ENCODE measurements at places on chromosomes 1 and 21. TPM values are rescaled to one million over a fixed set of nuclear protein-coding genes. Genes with fewer than 3 reads are reported as not detected.
A peak's percentile ranks its signal among the peaks of the same experiment; 100 is the strongest.

- DNase-seq: no peak
Observed at GRCh38 chr1:159882527-159882862, 17.5 kb downstream of the CFAP45 start.

The CYP4X1 gene
- 4.9 TPM for total RNA-seq

DNA sequence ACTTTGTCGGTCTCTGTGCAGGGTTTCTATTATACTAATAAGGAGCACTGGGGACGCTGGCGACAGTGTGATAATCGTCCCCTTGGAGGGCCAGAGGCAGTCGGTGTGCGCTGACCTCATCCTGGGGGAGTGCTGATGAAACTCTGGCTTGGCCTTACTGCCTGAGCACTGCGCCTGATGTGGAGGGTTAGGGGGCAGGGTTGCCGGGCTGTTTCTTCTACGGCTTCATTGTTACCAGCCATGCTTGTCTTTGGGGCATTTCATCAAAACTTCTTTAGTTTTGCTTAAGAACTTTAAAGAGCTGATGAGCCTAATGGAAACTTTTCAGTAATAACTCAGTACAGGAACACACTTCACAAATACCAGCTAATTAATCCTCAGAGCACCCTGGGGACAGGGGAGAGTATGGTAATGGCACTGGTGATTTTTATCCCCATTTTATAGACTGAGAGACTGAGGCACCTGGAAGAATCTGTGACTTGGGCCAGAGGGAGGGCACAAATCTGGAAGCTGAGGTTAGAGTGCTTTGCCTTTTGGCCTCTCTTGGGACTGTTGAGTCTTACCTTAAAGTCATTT is 81.8 kb downstream of the PEX14 start:
- DNase-seq: no peak

DNA sequence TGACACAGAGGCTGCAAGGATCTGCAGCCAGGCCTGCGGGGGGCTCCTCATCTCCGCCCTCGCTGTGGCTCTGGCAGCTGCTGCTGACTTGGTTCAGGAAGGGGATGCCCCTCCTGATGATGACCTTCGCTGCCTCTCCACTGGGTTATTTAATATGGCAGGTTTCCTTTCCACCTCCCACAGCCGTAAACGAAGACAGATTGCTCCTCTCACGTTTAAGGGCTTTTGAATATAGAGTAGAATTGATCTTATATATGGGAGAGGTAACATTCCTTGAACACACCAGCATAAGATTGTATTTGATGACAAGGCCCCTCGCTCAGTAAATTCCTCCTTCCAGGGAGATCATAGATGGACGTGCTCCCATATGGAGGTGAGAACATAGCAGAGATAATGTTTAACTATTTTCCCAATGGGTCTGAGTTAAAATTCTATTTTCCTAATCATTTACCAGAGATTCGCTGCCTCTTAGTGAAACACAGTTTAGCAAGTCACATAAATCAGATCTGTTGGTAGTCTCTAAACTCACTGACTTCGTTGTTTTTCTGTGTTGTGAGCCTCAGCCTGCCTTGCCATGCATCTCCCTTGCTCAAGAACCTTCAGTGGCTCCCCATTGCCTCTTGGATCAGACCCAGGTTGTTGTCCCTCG is 88.5 kb upstream of the AJAP1 start:
- DNase-seq: no peak

GRCh38 chr1:38577385-38577784 is 282.2 kb downstream of the RRAGC start:
- DNase-seq: peak; percentile 35

- no peak for DNase-seq
Observed at GRCh38 chr1:64114012-64114525, 89.4 kb upstream of the UBE2U start.

DNA sequence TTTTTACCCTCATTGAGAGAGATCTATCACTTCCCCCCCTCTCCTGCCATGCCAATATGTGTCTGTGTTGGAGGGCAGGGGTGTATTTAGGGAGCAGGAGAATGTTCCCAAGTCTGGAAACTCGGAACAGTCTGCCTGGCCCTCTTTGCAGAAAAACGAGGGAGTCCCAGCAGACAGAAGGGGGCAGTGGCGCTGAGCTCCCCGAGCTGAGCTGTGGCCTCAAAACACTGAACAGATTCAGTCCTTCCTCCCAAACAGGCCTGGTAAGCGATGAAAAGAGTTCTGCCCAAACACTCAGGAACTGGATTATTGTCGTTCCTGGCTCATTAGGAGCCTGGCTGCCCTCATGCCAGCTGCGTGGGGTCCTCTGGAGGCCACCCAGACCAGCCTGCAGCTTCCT is 981 bp downstream of the CLDN14 start:
- DNase-seq: no peak

GRCh38 chr1:62373221-62373620 is 54.0 kb upstream of the KANK4 start:
- DNase-seq: no peak

GRCh38 chr1:100036718-100037655 is 67.2 kb downstream of the SLC35A3 start:
- no peak for DNase-seq

DNA sequence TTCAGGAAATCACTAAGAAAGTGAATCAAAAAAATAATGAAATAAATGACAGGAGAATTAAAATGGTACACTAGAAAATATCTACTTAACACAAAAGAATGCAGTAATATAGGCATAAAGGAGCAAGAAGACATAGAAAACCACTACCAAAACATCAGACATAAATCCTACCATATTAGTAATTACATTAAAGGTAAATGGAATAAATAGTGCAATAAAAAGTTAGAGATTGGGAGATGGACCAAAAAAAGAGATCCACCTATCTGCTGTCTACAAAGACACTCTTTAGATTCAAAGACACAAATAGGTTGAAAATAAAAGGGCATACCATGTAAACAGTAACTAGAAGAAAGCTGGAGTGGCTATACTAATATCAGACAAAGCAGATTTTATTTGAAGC is 167.0 kb upstream of the SAMSN1 start:
- DNase-seq: no peak

The NTMT2 gene
- total RNA-seq: not detected

- peak; percentile 73 for DNase-seq
Observed at GRCh38 chr1:95002164-95002539, 70.6 kb downstream of the ALG14 start.

DNA sequence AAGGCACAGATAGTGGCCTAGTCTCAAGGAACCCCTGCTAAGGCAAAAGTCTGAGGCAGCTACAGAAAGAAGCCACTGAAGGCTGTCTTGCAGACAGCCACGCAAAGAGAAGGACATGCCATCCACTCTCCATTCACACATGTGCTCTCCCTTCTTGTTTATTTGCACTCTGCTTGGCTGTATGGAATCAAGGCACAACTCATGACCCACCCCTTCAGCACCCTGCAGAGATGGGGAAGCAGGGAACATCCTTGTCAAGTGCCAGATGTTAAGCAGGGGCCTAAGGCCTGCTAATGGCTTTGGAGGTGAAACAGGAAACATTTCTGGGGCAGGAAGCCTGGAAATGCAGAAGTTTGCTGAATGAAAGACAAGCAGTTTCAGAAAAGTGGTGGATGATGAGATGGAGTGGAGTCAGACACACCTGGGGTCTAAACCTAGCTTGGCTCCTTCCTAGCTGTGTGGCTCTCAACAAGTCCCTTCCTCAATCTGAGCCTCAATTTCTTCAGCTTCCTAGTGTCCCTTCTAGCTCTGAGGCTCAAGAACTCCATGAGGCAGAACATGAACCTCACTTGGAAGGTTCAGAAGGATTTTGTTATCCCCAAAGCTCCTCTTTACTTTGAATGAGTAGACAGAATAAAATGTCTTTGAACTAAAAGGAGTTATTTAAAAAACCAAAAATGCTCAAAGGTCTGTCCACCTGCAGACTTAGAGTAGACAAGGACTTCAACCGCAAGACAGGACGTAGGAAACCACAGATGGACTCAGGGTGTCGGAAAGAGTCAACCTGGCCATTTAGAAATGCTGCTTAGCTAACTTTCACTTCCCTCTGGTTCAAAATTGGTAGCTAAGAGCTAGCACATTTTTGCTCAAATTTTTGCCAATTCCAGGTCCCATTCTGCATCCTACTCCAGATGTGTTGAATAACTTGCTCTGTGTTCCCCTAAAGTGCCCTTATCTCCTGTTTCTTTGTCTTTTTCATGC is 283.1 kb downstream of the PLPP3 start:
- DNase-seq: no peak

The FCRLB gene
- 0.36 TPM for total RNA-seq

DNA sequence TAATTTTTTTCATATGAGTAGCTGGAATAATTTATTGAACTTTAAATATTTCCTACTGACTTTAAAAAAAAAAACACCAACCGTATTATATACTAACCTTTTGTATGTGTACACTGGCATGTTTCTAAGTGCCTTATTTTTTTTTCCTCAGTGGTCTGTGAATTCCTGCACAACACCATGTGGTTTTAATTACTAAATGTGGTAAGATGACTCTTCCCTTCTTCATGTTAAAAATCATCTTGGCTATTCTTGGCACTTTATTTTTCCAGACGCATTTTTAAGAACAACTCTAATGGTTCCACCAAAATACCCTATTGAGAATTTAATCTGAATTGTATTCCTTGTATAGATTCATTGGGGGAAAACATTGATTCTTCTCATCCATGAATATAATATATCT is 28.4 kb downstream of the PPP2R5A start:
- no peak for DNase-seq

DNA sequence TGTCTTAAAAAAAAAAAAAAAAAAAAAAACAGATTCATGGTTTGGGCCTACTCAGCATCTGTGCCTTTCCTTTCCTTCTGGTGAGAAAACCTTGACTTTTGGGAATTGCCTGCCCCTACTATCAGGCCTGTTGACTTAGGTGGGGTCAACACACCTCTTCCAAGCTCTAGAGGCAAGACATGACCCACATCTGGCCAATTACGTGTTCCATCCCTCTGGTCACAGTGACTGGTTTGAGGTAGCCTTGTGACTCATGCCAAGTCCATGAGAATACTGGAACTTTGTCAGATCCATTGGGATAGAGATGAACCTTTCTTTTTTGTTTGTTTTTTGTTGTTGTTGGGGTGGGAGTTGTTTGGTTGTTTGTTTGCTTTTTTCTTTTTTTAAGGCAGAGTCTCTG is 37.3 kb upstream of the KHDRBS1 start:
- no peak for DNase-seq

DNA sequence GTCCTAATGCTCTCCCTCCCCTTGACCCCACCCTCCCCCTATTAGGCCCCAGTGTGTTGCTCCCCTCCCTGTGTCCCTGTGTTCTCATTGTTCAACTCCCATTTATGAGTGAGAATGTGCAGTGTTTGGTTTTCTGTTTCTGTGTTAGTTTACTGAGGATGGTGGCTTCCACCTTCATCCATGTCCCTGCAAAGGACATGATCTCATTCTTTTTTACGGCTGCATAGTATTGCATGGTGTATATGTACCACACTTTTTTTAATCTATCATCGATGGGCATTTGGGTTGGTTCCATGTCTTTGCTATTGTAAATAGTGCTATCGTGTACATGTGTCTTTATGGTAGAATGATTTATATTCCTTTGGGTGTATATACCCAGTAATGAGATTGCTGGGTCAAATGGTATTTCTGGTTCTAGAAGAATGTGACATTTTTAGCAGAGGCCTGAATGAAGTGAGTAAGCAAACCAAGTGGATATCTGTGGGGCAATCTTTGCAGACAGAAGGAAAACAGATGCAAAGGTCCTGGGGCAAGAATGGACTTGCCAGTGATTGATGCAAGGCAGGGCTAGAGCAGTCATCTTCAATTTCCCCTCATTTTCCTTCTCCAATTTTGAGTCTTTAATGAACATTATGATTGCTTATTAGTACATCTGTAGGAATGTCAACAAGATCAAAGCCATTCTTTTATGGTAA is 50.2 kb downstream of the UBE4B start:
- DNase-seq: no peak

- DNase-seq: no peak
Observed at GRCh38 chr1:180586671-180587155, 27.9 kb downstream of the OVAAL start.

GRCh38 chr1:199310708-199311107 is 671.9 kb downstream of the PTPRC start:
- no peak for DNase-seq

The NR1I3 gene
- not detected for total RNA-seq

The MSH4 gene
- total RNA-seq: 0.71 TPM

The PIK3CD gene
- 12.5 TPM for total RNA-seq

DNA sequence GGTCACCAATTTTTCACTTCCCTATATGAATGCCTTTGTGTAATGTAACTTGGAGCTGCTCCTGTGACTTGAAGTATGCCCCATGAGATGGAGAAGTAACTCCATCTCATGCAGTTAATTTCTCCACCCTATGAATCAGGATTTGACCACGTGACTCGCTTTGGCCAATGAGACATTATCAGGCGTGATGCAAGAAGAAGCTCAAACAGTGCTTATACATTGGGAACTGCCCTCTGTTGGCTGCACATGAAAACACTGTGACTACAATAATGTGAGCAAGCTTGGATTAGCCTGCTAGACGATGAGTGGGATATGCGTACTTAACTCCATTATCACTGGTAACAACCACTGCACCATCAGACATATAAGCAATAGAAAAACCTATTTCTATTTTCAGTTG is 684.4 kb downstream of the PLA2G4A start:
- DNase-seq: no peak

DNA sequence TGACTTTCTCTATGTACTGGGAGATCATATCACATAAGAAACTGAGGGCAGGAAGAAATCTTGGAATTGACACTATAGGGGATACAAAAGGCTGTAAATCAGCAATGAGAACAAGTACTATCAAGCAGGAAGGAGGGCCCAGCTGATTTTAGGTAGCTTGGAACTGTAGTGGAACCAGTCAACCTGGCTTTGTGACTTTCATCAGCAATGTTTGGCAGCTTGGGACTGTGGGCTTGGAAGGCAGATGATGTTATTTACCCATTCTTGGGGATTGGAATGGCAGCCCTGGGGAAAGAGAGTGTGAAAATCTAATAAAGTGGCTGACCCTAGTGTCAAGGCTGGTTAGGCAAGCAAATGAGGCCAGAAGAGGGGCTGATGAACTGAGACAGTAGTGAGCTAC is 1073.3 kb downstream of the ADGRL2 start:
- no peak for DNase-seq

DNA sequence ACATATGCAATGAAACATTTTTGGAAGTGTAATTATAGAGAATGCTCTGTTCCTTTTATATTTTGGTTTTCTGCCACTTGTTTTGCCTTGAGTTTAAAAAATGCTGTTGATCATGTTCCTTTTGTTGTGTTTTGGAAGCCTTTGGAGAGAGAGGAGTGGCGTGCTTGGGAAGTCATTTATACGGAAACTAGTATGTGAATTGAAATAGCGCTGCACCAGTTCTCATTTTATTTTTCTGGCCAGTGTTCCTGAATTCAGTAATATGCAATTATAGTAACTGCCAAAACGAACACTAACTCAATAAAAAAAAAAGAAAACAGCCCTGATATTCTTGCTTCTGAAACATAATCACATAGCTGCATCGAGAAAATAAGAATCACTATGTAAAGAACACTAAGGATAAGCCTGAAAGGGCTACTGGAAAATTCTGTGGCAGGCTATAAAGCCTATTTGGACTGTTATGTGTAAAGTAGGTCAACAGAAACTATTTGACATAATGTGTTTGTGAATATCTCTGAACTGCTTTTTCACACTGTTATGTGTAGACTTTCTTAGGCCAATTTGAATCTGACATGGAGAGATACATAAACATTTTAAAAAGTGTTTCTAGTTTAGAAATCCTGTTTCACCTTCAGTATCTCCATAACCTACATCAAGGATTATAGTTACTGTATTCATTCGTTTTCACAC is 742.0 kb downstream of the KCNT2 start:
- DNase-seq: no peak

Measured in sigmoid colon (tissue), 7 donors.